ENCODE measurements at places on chromosomes 6 and 20. TPM values are rescaled to one million over a fixed set of nuclear protein-coding genes. Genes with fewer than 3 reads are reported as not detected.

GRCh38 chr20:41738604-41739206 lies 120.5 kb upstream of the CHD6 start:
- no peaks in the 10 kb centered on the region for H3K27me3 ChIP-seq
- H3K4me3 ChIP-seq: no peak overlapping the region
- H3K4me1 ChIP-seq: no peaks in the 10 kb centered on the region
- H3K27ac ChIP-seq: no peak overlapping the region

Gene SHLD1
- total RNA-seq: 4.3 TPM

Gene PPP1R10
- 25.7 TPM for total RNA-seq

- DNase-seq: no peak
- H3K27me3 ChIP-seq: no peaks in the 10 kb centered on the region
- no peaks in the 10 kb centered on the region for H3K36me3 ChIP-seq
- no peak overlapping the region for H3K4me3 ChIP-seq
Observed at GRCh38 chr6:139153855-139154254, 19.0 kb downstream of the HECA start.

DNA sequence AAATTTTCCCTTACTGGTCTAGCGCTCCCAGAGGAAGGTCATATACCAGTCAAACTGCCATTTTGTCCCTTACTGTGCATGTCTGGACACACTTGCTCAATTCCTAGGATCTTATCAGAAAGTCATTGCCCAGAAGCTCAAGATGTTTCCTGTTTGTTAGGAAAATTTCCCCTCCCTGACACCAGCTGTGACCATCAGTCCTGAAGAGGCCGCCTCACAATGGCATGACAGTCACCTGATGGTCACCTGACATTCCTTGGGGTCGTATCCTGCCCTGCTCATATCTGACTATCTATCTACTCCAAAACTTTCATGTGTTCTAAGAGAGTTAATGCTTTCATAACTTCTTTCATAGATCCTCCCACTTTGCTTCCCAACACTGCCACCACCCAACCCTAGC lies 219.9 kb downstream of the OTOR start:
- H3K27me3 ChIP-seq: no peaks in the 10 kb centered on the region
- H3K36me3 ChIP-seq: no peaks in the 10 kb centered on the region
- H3K27ac ChIP-seq: no peak overlapping the region
- H3K4me3 ChIP-seq: no peak overlapping the region
- H3K4me1 ChIP-seq: no peaks in the 10 kb centered on the region

All from muscle of leg (tissue), 16 donors.